ENCODE measurements at places on chromosomes 2 and 18.

GRCh38 chr2:113716291-113716690 is 40.2 kb downstream of the SLC35F5 start:
- DNase-seq, result no peak

DNA sequence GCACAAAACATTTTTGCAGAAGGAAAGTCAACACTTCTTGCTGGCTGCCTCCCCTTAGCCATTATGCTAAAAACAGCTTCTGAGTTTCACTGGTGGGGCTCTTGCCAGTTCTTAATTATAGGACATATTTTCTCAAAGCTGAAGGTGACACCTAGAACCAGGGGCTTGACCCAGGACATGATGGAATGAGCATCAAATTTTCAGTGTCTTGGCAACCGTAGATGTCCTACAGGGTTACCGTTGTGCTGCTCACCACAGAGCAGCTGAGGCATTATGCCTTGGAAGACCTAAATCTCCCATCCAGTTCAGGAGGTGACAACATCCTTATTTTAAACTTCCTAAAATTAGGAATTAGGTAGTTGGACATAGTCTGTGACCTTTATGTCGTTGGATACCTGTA is 46.7 kb downstream of the TMEM185B start:
- no peak for DNase-seq

- no peak for DNase-seq
These were observed 429.0 kb downstream of the SUCLG1 start for GRCh38 chr2:84029903-84030575.

GRCh38 chr2:126436411-126436810 is 219.5 kb upstream of the GYPC start:
- no peak for DNase-seq

DNA sequence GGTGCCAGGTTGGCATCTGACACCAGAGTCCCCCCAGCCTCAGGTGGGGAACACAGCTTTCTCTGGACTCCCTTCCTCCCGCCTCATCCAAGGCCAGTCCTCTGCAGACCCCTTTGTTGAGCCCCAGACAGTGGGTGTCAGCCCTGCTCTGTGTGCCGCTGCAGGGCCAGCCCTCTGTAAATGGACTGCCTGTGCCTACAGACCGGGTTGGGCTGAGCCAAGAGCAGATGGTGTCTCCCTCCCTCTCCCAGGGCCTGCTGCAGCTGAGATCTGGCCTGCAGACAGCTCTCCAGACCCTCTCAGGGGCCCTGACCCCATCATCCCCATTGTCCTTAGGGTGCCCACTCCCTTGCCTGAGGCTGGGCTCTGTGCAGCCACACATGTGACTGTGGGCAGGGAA is 160.8 kb downstream of the KLHL29 start:
- DNase-seq, result no peak

DNA sequence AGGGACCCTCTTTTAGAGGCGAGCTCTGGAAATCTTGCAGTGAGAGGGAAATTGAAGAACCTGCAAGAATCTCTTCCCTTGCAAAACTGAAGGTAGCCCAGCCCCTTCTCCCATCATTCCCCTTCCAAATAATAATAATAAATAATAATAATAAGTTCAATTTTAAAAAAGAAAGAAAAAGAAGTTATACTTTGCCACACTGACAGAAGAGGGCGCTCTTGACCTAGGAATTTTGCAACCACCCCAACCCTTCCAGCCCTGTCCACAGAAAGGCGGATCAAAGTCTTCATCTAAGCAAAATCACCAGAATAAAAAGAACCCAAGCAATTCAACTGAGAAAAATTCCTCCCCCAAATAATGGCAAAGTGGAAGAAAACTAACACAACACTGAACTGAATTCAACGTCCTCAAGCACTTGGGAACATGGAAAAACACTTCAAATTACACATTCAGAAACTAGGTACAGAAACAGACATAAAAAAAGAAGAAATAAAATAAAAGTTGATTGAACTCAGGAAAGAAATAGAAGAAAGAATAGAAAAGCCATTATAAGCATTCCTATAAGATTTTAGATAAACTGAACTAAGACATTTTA is 98.9 kb upstream of the GLS start:
- no peak for DNase-seq

DNA sequence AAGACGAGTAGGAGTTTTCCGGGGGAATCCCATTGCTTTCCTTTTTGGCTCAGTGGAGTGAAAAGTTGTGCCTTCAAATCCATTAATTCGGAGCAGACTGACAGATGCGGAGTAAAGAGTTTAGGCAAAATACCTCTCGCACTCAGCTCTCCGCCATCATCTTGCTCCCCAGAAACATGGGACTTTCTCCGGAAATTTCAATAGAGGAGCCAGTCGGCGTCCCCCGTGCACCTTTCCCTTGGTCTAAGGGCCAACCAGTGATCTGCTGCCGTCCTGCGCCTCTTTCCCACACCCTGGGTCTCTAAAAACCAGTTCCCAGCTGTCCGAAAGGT is 318 bp downstream of the TYW5 start:
- no peak for DNase-seq

GRCh38 chr18:5516841-5517240 is 27.0 kb downstream of the EPB41L3 start:
- no peak for DNase-seq

DNA sequence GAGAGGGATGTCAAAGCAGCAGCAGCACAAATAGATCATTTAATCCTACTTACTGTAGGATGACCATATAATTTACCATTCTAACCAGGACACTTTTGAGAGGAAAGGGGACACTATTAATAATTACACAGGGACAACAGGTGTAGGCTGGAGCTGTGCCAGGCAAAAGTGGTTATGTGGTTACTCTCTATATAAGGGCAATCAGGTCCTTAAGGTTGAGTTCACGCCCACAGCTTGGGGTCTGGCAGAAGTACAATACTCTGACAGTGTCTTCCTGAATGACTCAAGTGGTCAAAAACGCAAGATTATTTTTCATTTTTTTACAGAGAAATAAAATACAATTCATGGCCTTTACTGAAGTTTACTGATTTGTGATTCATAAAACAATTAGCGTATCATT is 2.8 kb downstream of the PREPL start:
- no peak for DNase-seq

DNA sequence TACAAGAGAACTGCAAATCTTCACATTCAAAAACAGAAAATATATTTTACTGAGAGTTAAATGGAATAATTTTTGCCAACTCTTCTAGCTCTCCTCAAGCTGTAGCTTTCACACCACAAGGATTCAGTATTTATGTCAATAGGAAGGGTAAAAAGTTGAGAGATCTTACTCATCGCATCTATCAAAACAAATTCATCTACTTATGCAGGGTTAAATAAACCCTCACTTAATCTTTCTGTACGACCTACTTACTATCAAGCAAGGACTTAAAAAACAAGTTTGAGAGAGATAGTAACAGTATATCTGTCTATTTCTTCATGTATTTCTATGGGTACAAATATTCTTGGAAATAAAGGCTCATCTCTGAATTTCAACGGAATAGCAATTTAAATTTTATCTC is 35.5 kb downstream of the SIGLEC15 start:
- no peak for DNase-seq

GRCh38 chr2:38056216-38056615 is 19.7 kb downstream of the CYP1B1 start:
- no peak for DNase-seq

DNA sequence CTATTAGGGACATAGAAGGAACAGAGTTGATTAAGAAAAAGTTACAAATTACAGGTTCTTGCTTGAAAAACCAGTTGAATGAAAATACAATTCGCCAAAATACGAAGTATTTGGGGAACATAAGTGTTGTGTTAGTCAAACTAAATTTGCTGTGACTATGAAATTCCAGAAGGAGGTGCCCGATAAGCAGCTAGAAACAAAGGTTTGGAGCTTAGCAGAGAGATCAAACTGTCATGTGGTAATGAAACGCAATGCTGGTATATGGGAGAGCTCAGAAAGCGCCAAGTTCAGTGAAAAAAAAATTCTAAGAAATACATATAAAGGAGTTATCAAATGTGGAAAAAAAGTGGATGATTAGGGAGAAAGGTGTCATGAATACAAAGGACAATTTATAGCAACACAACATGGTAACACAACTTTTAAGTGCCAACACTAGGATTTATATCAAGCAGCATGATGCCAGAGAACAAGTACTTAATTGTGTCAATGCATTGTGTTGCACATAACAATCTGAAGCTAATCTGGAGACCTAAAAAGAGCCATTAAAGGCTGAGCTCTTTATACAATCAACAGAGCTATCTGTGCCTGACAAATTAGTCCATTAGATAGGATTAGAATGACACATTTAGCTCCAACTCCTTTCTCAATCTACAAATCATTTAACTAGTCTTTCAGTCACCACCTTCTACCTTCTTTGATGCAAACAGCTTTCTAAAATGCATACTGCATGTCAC is 31.2 kb downstream of the SMAD2 start:
- DNase-seq, result no peak

GRCh38 chr2:189674374-189675112 is at the start of gene ANKAR:
ANKAR (plus strand) TSS chr2:189674670; CDS start chr2:189676491, 1,821 bp downstream.
- DNase-seq, result peak; percentile 75

DNA sequence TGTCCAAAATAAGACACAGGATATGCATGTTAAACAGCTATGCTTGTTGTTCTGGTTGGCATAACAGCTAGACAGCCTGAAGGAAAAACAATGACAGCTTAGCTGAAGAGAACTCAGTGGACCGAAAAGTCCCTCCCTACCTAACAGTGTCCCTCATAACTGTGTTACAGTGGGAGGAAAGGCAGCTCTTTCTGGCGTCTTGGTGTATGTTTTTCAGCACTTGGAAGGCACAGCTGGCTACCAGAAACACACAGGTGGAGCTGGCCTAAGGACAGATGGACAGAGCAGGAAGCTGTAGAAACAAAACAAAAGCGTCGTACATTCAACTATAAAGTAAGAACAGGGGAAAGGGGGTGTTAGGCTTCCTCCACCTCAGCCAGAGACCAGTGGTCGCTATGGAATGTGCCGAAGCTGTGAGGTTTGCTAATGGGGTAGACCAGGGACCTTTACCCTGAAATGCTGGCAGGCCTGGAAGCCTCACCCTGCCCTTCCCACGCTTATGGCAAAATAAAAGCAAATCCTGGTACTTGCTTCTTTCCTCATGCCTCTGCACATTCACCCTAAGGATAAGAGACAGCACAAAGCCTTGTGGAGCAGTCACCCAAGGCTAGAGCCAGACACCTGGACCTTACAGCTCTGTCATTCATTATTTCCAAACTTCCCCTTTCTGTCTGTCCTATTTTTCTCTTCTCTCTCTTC is 103.5 kb upstream of the TRIB2 start:
- DNase-seq, result no peak

DNA sequence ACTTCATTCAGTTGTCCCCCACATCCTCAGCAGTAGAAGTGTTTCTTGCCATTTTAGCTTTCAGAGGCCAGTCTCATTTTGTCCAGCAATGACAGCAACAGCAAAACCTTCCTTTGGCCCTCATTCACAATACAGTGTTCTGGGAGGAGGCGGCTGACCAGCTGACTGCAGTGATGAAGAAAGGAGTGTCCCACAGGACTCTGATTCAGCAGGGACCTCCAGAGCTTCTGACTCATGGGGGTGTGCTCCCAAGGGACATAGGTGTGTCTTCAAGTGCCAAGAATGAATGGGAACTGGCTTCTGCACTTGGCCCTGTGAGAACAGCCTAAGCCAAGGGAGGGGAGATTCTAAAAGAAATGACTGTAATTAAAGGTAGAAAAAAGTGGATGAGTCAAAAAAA is 147.0 kb upstream of the PELI1 start:
- no peak for DNase-seq

DNA sequence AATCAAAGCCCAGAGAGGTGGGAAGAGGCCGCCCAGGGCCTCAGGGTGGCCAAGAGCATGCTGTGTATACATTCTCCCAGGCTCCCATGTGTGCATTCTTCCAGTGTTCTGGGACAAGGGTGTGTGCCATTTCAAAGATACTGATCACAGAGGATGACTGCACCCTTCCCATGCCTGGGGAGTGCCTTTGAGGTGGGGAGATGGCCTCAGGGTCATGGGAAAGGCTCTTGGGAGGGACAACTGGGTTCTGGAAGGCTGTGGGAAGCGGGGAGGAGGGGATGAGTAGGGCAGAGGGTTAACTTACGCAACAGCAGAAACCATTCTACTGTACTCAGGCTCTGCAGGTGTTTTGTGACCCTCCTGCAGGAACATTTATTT is 40.9 kb downstream of the KLHL29 start:
- DNase-seq, result no peak

DNA sequence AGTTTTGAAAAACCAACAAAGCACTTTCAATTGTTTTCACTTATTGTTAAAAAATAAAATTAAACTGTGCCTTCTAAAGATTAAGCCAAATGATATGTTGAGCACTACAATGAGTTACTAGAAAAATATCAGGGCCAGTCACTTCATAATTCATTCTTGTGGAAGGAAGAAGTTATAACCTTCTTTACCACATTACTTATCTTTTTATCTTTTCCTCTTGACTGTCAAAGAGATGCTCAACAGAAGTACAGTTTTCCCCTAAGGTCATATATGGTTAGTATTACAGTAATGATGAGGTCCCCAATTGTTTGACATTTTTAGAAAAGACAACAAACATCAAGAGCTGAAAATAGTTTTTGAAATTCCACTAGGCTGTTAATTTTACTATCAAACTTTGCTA is 9.4 kb downstream of the PELI1 start:
- no peak for DNase-seq

- peak; percentile 88 for DNase-seq
These were observed 108.1 kb downstream of the AQP4 start for GRCh38 chr18:26757263-26758019.

DNA sequence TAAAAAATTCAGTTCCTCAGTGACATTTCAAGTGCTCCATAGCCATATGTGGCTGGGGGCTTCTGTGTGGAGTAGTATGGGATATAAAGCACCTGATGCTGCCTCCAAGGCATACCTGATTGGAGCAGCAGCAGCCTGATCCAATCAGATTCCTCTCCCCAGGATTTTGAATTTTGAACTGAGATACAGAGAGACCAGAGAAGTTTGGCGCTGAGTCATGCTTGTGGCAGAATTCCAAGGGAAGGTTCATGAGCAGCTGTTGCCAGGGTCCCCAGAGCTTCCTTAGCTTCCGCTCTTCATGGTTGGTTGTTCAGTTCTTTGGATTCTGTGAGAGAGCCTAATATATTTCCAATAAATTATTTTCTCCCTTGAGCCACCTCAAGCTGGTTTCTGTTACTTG is 29.0 kb upstream of the CFAP36 start:
- peak; percentile 5 for DNase-seq

GRCh38 chr18:9665314-9665713 is 42.8 kb upstream of the RAB31 start:
- DNase-seq, result no peak

GRCh38 chr2:173969886-173970285 is 4.7 kb upstream of the SP3 start:
- no peak for DNase-seq

- DNase-seq, result no peak
These were observed 573.7 kb upstream of the NXPH2 start for GRCh38 chr2:139353874-139354273.

GRCh38 chr2:25885933-25886332 is 7.6 kb upstream of the ASXL2 start:
- DNase-seq, result no peak

- no peak for DNase-seq
These were observed 36.3 kb upstream of the CYP27C1 start for GRCh38 chr2:127256381-127256780.

Measured in T47D (cell line).